ENCODE measurements at places on chromosomes 7 and 10.

GRCh38 chr7:25907214-25907613 is 244.8 kb upstream of the NFE2L3 start:
- no peak for DNase-seq

- no peak for DNase-seq
Observed at GRCh38 chr7:107090457-107090856, 46.0 kb downstream of the PRKAR2B start.

- no peak for DNase-seq
Observed at GRCh38 chr7:150434240-150434639, 16.2 kb upstream of the GIMAP8 start.

GRCh38 chr10:89523274-89523673 is 12.1 kb downstream of the SLC16A12 start:
- DNase-seq, result no peak

DNA sequence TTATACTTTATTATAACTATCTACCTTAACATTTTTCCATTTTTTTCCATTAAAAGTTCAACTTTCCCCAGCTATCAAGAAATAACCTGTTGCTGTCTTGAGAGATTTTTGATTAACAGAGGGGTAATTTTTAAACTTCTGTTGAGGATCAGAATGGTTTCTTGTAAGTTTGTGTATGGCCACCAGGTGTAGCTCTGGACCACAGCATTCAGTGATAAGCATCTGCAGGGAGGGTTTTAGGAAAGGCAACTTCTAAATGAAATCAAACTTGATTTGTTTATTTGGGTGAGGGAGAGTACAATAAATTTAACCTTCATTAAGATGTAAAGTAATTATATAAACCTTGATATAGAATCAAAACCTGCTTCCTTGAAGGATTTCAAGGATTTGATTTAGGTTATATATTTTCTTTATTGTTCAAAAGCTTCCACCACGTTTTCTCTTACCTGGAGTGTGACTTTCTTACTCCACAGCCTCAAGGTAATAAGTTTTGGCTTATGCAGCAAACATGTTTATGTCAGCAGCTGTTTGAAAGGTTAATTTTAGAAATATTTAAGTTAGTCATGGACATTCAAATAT is 153.3 kb downstream of the STK31 start:
- no peak for DNase-seq

DNA sequence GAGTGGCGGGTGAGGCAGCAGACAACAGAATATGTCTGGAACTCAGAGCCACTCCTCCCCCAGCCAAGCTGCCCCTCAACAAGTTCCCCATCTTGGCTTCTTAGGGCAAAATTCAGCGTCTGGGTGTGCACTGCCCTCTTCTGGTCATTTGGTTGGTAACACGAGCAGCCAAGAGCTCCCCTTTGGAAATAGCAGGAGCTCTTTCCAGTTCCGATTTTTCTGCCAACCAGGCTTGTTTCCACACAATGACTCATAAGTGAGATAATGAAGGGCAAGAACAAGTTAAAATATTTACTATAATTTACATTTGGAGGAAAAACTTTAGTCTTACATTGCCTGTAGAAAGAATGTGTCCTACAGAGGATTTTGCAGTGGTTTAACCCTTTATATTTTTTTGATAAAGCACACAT is 70.5 kb downstream of the ADCYAP1R1 start:
- DNase-seq, result peak; percentile 65

DNA sequence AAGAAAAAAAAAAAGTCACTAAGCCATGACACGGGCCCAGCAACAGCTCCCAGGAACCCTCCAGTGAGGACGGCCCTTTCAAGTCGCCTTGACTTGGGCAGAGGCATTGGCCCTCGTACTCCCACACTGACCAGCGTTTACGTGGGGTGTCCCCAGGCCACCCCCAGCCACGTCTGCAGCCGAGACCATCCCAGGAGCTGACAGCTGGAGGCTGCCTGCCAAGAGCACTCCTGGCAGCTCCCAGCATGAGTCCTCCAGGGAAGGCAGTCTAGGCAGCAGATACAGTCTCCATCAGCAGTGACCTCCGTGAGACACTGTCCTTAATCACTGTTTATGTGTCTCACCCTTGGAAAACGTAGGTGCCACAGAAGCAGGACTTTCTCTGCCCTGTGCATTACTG is 86.5 kb downstream of the PROSER2 start:
- no peak for DNase-seq

GRCh38 chr7:46129831-46130230 is 208.8 kb upstream of the IGFBP3 start:
- no peak for DNase-seq

GRCh38 chr7:2157473-2158279 is 75.1 kb downstream of the MAD1L1 start:
- DNase-seq, result peak; percentile 75

All from uterus (tissue), 4 donors.